ELF-1 (cell line): ENCODE measurements at places on chromosomes 3 and 15.
A peak's percentile ranks its signal among the peaks of the same experiment; 100 is the strongest.

- peak; percentile 49 for DNase-seq
These were observed 47.0 kb downstream of the MTHFS start for GRCh38 chr15:79849789-79850188.

- DNase-seq: no peak
These were observed 78.2 kb downstream of the FAIM start for GRCh38 chr3:138686771-138687221.

DNA sequence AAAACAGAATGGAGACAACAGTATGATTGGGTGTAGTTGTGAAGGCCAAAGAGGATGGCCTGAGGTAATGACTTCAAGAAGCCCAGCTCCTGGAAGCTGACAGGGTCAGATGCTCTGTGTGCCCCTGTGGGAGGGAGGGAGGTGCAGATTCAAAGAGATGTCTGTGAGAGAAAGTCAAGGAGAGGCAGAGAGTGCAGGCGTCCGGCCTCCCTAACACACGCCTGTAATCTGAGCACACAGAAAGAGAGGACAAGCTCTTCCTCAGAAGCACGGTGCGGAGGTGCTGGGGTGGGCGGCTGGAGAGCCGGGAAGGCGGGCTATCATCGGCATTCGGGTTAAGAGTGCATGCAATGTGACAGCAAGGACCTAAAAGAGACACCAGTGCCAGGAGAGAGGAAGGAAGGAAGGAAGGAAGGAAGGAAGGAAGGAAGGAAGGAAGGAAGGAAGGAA is 238.2 kb upstream of the HES1 start:
- DNase-seq: peak; percentile 81

GRCh38 chr3:99901200-99901926 is 83.7 kb downstream of the CMSS1 start:
- DNase-seq: no peak

DNA sequence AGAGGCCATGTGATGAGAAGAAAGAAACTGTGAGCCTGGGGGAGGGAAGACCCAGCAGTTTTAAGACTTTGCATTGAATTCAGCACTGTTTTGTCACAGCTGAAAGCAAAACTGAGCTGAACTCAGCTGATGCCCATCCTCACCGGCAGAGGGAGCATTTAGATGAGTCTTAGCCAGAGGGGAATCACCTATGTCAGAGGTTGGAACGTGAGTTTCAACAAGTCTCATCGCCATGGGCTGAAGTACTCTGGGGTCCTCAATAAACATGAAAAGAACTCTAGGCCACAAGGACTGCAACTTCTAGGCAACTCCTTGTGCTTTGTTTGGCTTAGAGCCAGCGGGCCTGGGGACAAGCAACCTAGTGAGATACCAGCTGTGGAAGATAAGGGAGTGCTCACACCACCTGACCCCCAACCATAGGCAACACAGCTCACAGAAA is 324.5 kb downstream of the TBL1XR1 start:
- peak; percentile 81 for DNase-seq

- no peak for DNase-seq
These were observed 74.7 kb downstream of the RASA2 start for GRCh38 chr3:141561426-141562034.

- DNase-seq: no peak
These were observed 16.0 kb downstream of the TRAIP start for GRCh38 chr3:49840388-49840787.

GRCh38 chr3:128803307-128803706 is 76.1 kb upstream of the ACAD9 start:
- DNase-seq: no peak

DNA sequence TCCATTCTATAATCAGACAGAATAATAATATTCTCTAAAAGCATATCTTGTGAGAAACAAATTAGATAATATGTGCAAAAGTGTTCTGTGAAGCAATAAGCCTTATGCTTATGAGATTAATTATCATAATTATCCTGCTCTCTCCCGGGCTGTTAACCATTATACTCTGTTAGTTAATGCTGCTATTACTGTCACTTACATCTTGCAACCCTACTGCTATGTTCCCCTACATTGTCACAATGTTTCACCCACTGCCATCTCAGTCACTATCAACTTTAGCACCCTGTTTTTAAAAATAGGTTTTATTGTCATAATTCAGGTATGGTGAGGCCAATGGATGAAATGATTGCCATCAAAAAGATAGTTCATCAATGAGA is 15.2 kb upstream of the KLHL24 start:
- DNase-seq: no peak

GRCh38 chr15:81653259-81653658 is 279.2 kb upstream of the TMC3 start:
- no peak for DNase-seq

- DNase-seq: no peak
These were observed 338.4 kb upstream of the ADAMTS9 start for GRCh38 chr3:65026151-65026550.

DNA sequence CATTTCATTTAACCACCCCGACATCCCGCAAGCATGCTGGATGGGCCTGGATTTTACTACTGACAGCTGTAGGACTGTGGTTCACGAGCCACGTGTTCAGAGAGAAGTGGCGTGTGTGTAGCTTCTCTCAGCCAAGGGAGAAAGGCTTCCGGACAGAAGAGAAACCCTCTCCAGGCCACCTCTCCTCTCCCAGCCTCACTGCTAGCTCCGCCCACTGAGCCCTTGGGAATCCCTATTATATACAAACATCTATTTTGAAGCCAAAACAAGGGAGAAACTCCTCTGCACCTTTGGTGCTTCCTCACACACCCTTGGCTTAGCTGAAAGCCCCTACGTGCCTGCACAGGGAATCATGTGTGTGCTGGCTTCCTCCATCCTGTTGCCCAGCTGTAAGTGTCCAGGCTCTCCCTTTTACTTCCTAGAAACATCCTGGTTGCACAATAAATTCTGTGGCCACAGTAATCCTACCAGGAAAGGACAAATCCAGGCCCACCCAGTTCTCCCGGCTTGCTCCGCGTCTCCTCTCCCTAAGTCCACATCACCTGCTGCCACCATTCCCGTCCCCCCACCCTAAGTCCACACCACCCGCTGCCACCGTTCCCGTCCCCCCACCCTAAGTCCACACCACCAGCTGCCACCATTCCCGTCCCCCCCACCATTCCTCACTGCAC is 30.5 kb downstream of the PCSK6 start:
- DNase-seq: no peak

DNA sequence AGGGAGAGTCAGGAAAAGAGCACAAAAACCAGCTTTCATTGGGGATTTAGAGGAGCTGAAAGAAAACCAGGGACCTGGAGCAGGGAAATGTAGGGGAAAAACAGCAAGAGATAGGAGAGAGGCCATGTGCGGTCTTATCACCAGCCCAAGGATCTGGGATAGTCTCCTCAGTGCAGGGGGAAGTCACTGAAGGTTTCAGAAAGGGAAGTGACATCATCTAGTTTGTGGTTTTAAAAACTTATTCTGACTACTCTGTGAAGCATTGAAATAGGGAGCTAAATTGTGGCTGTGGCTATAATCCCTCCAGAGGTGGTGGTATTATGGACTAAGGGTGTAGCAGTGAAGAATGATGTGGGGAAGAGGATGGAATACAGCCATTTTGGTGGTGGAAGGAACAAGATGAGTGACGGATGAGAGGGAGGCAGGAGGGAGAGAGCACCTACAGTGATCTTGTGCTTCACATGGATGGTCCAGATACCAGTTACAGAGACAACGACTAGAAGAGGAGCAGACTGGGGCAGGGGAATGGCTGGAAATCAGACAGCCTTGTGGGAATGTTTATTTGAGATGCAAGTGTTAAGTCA is 72.7 kb downstream of the HMG20A start:
- DNase-seq: no peak

- DNase-seq: no peak
These were observed 111.4 kb upstream of the PLAAT1 start for GRCh38 chr3:193129607-193130006.

DNA sequence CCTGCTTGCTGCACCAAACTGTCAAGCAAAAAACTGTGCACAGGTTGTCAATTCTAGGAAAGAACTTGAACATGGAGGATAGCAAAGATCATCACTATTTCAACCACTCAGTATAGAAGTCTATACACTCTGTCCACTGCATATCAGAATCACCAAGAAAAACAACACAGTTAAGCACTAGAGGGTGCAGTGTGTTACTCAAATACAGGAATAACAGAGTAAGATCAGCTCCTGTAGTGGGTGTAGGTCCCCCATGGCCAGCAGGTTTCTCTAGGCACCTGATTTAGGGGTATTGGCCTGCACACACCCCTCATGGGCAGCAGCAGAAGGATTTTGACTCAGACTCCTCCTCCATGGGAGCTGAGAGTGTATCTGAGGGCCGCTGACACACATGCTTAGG is 464.1 kb downstream of the EPHA6 start:
- no peak for DNase-seq

DNA sequence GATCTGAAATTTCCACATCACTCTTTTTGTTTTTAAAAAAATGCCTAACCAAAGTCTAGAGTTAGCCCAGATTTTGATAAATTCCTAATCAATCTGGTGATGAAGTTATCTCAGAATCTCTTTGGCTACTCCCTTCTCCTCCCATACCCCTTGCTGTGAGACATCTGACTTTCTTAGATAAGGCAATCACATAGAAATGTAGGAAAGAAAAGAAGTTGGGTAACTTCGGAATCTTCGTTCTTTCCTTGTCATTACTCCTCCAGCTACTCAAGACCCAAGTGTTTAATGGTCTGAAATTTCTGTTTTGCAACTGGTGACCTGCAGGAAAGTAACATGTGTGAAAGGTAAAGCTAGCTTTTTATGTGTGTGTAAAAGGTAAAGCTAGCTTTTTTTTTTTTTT is 37.8 kb downstream of the MYL3 start:
- DNase-seq: no peak

DNA sequence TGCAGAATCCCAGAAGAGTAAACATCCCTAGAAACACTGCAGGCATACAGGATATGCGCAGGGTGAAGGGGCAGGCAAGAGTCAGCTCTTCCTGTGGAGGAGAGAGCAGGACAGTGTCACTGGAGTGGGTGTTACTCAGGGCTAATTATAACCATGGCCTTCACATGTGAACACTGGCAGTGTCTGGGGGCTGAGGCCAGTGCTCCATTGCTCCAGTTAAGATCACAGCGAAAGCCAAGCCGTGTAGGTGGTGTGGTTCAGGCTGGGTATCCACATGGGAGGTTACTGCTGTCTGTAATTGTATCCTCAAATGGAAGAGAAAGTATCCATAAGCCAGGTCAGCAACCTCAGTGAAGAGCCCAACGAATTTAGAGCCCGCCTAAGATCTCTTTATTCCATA is 84.6 kb downstream of the MESD start:
- no peak for DNase-seq

DNA sequence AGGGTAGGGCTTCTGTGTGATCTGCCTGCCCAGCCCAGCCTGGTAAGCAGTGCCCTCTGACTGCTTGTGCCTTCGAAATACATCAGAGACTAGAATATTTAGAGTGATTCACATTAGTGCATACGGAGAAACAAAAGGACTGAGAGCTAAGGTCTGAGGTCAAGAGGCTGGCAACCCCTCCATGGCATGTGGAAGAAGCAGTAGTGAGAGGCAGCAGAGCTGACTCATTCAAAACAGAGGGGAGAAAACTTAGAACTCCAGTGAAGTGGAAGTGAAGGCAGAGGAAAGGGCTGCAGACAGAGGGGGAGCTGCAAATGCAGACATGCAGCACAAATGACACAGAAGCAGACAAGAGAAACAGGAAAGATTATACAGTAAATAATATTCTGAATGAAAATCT is 61.6 kb downstream of the ULK4 start:
- peak; percentile 3 for DNase-seq

GRCh38 chr3:36945333-36945980 is 603 bp upstream of the TRANK1 start:
- no peak for DNase-seq

- no peak for DNase-seq
These were observed 166.7 kb downstream of the FRMD5 start for GRCh38 chr15:44028349-44028748.

DNA sequence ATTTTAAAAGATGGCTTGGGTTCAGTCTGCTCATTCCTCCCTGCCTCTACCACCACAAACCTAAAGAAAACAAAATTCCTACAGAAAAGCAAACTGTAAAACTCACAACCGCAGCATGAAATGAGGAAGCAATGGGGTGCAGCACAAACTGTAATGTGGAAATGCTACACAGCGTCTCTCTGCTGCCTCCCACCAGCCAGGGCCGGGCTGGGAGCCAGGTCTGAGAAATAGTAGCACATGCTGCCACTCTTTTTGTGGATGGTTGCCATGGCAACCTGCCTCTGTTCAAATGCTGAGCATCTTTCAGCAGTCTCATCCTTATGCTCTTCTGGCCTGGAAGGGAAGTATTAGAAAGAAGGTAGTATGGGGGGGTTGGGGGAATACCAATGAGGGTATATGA is 55.4 kb downstream of the EOMES start:
- DNase-seq: peak; percentile 62

GRCh38 chr3:58026598-58026997 is 18.4 kb downstream of the FLNB start:
- no peak for DNase-seq

DNA sequence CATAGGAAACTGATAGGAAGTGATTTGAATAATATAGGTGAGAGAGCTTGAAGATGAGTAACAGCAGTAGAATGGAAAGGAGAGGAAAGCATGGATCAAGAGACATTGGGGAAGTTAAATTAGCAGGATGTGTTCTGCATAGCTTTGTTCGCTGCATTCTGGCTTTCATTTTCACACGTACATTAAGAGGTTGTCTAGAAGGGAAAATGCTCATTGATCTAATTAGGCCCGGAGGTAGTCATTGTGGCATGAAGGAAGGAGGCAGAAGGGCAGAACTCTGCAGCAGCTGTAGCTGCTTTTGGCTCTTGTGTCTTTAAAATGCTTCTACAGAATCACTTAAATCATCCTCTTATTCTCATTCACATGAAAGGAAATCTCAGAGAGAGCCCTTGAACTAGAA is 40.3 kb downstream of the KCNAB1 start:
- DNase-seq: no peak

GRCh38 chr15:34133511-34133910 is 31.6 kb downstream of the PGBD4 start:
- no peak for DNase-seq
